ENCODE measurements at places on chromosomes 11 and 22.
A peak's percentile ranks its signal among the peaks of the same experiment; 100 is the strongest.

GRCh38 chr22:32745996-32746322 lies 55.5 kb upstream of the TIMP3 start:
- DNase-seq = no peak

DNA sequence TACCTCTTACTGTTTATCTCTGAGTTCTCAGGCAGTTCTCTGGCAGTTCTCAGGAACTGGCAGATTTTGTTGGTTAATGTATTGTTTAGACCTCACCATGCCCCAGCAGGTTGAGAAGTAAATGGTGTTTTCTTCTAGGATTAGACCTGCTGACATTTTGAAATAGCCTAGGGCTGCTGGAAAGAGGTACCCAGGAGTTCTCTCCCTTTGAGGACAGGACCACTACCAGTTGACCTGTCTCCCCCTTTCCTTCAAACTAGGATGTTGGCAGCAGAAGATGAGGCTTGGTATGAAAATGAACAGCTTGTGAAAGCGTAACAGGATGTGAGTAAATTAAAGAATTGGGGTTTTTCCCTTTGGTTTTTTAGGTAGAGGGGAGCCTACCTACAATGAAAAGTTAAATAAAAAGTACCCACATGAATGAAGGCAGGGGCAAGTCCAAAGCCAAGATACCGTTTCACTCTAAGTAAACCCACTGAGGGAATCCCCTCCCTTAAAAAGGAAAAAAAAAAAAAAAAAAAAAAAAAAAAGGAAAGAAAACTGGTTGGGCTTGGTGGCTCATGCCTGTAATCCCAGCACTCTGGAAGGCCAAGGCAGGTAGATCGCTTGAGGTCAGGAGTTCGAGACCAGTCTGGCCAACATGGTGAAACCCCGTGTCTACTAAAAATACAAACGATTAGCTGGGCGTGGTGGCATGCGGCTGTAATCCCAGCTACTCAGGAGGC lies 96.2 kb downstream of the PDHX start:
- peak; percentile 71 for DNase-seq

- DNase-seq = no peak
These were observed 26.9 kb downstream of the DRD2 start for GRCh38 chr11:113448316-113448677.

DNA sequence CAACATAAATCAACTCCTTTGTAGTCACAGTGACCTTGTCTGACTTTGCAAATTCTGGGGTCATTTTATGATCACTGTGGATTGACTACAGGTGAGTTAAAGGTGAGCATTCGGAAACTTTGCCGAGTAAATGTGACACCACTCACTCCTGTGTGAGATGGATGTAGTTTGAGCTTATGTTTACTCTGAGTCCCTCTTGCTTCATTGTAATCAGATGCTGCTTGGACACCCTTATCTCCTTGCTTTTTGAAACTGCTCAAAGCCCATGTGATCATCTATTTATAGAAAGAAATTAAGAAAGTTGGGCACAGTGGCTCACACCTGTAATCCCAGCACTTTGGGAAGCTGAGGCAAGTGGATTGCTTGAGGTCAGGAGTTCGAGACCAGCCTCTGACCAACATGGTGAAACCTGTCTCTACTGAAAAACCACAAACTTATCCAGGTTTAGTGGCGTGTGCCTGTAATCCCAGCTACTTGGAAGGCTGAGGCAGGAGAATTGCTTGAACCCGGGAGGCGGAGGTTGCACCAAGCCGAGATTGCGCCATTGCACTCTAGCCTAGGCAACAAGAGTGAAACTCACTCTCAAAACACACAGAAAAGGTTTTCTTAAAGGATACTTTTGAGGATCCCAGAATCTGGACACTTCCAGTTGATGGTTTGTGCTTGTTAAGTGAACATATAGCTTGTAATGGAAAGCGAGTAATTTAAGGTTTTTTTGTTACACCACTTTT lies 7.2 kb downstream of the FAM118A start:
- DNase-seq = no peak

- DNase-seq = no peak
These were observed 73.4 kb upstream of the TTC12 start for GRCh38 chr11:113240790-113241635.

GRCh38 chr11:69437876-69438205 lies 43.6 kb upstream of the LINC01488 start:
- DNase-seq = no peak

DNA sequence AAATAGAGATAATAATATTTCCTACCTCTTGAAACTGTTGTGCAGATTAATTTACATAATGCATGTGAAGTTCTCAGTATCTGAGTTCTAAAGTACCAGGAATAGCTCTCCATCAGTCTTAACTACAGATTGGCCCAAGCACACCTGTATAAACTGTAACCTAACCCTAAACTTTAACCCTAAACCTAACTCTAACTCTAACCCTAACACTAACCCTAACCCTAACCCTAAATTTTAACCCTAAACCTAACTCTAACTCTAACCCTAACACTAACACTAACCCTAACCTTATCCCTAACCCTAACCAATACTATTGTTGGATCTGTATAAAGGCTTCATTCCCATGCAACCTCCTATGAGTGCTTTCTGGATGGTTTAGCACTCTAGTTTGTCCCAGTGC lies 1445.9 kb upstream of the TENM4 start:
- DNase-seq = no peak

GRCh38 chr11:75280227-75280701 lies 39.7 kb downstream of the TPBGL start:
- DNase-seq = peak; percentile 79

DNA sequence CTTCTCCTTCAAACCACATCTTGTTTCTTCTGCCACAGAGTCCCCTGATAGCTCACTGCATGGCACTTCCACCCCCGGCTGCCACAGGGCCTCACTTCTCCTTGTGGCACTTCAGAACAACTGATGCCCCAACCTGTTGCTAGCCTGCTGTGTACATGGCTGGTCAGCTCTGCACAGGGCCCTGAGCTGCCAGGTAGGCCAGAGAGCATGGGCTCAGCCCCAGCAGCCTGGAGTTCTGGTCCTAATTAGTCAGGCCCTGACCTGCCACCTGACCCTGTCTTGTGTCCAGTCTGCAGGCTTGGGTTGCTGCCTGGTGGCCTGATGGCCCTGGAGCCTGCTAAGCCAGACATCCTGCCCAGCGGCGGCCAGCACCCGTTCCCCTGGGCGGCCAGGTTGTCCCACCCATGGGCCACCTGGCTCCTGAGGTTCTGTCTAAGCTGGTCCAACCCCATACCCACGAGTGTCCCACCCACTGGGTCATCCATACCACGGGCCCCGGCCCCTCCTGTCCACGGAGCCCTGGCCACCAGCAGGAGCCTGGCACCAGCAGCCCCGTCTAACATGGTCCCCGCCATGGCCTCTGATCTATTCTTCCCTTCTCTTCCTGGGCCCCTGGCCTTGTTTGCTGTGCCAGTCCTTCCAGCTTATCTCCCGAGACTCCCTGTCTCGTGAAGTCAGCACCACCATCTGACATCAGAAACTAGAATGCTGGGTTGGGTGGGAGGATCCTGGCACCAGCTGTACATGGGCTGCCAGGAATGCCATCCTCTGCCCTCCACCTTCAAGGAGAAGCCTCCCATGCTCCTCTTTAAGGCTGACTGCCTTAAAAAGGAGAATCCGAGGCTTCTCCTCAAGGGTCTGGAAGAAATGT lies 3.1 kb upstream of the CERK start:
- DNase-seq = no peak

- peak; percentile 29 for DNase-seq
These were observed 15.2 kb upstream of the FCHSD2 start for GRCh38 chr11:73157101-73158010.

- DNase-seq = no peak
These were observed 9.9 kb upstream of the CARD18 start for GRCh38 chr11:105149477-105149876.

DNA sequence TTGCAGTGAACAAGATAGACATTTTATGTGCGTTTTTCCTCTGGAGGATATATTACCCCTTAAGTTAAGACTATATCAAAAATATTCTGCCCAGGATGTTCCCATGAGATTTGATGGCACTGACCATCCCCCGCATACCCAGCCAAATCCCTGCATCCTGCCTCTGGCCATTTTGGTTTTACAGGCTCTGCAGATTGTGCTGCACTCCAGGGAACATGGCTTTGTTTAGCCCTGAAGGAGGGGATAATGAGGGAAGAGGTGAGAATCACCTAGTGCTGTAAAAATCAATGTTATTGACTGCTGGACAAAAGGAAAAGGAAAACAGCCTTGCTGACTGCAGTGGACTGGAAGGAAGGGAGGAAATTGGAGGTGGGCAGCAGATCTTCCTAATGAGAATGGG lies 717.4 kb downstream of the DLG2 start:
- no peak for DNase-seq

GRCh38 chr11:46451759-46452158 lies 60.2 kb upstream of the CHRM4 start:
- no peak for DNase-seq

DNA sequence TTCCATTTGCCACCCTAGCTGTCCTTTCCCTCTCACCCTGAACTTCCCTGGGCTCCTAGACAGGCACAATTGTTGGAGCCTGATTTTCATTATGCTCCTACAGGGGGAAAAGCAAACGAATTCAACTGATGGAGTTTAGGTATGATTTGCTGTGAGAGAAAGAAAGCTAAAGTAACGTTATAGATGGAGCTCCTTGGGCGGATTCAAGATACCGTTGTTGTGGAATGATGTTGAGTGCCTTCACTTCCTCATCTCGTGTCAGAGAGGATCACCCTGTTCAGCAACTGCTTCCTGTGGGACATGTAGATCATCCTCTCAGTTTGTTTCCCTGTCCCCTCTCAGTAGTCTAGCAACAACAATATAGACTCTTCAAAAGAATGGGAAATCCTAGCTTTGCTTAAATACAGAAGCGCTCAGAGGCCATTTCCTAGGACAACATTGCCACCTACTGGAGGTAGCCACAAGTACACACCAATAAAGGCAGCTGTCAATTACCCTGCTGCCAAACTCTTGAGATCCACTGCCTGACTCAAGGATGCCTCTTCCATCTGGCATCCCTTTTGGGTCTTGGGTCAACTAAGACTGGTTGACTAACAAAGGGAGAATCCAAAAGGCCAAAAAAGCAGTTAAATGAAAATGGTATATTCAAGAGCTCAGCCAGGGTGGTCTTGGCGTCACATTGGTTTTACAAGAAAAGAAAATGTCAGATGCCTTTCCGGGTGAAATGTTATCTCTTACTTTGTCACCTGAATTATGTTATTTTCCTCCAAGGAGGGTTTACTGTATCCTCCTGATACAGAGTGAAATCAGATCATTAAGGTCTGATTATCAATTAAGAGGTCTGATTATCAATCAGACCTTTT lies 13.5 kb upstream of the DTX4 start:
- peak; percentile 70 for DNase-seq

GRCh38 chr22:38700270-38700788 lies 414 bp downstream of the JOSD1 start:
- no peak for DNase-seq

DNA sequence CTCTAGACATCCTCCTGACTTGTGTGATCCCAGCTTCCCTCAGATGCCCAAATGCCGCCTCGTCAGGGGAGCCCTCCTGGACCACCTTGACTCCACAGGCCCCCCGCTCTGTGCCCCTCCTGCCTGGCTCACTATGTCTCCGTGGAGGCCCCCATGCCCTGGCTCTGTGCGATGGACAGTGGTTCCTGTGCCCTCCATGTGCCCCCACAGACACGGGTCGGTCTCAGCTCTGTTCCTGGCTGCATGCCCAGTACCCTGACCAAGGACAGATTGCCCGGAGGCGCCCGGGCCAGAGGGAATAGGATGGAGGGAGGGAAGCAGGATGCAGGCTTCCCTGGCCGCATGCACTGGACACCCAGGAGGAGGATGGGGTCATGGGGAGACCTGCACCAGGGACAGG lies 1274.6 kb downstream of the BRD1 start:
- no peak for DNase-seq

DNA sequence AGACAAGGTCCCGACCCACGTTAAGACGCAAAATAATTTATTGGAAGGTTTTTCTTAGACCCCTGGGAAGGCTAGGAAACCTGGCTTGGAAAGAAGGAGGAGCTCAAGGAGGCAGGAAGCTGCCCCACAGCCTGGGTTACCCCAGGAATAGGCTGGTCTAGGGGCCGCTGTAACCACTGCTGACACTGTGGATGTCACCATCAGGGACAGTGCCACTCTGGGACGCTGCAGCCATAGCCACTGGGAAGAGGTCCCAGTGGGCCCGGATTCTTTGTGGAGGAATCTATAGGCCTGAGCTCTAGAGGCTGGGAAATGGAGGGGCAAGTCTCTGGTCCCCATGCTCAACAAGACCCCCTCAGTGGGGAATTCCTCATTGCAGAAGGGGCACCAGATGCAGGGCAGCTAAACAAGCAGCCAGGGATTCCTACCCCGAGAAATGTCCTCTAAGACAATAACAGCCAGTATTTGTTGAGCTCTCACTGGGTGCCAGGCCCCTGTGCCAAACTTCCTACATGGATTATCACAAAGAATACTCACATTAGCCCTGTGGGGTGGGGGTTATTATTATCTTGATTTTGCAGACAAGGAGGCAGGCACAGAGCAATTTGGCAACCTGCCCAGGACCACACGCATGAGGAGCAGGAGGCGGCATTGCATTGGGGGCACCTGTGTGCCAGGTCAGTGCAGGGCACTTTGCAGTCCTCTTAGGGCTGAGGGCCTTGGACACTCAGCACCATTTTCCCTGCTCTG lies 19.5 kb upstream of the CHKA start:
- DNase-seq = no peak

DNA sequence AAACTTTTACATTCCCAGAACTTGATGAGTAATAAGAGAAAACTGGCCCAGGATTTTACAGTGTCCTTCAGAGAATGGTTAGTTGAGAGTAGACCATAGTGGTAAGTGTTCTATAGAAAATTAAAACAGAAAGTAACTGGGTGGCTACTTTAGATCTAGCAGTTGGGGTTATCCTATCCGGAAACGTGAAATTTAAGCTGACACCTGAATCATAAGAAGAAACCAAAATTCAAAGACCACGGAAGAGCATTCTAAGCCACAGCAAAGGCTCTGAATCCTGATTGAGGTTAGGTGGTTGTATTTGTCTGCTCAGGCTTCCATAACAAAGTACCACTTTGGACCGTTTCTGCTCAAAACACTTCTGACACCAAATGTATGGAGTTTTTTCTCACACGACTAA lies 34.0 kb downstream of the TTC17 start:
- peak; percentile 10 for DNase-seq

- DNase-seq = no peak
These were observed 212.8 kb downstream of the TENM4 start for GRCh38 chr11:79227767-79228755.

- no peak for DNase-seq
These were observed 30.8 kb upstream of the SNX19 start for GRCh38 chr11:130947058-130947457.

GRCh38 chr11:9385327-9385899 lies 961 bp downstream of the IPO7 start:
- DNase-seq = no peak

DNA sequence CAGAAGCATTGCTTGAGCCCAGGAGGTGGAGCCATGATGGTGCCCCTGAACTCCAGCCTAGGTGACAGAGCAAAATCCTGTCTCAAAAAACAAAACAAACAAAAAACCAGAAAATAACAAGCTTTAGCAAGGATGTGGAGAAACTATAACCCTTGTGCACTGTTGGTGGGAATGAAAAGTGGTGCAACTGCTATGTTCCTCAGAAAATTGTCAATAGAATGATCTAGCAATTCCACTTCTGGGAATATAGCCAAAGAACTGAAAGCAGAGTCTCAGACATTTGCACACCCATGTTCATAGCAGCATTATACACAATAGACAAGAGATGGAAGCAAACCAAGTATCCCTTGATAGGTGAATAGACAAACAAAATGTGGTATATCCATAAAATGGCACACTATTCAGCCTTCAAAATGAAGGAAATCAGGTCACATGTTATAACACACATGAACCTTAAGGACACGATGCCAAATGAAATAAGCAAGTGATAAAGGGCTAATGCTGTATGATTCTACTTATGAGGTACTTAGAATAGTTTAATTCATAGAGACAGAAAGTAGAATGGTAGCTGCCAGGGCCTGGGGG lies 15.9 kb downstream of the KLHL22 start:
- no peak for DNase-seq

Data from CD4-positive, alpha-beta T cell treated with Interleukin-1 beta for 1 hour (primary cell).